ENCODE measurements at places on chromosomes 11 and 22.

GRCh38 chr11:126225295-126225665, 13.7 kb downstream of the FAM118B start:
- DNase-seq: no peak

DNA sequence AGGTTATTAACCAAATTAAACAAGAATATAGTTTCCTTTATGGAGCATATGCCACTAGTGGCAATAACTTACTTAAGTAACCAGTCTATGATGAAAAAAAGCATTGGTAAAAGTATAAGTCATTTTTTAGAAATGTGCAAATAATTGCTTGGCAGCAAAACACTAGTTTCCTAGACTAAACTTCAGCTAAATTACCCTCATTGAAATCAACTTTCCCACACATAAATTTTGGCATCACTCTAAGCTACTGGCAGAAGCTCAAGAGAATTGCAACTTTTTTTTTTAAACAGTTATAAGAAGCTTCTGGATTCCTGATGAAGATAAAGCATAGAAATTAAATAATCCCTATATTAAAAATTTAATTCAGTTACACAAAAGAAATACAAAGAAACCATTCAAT, 12.5 kb downstream of the CCDC34 start:
- no peak for DNase-seq

DNA sequence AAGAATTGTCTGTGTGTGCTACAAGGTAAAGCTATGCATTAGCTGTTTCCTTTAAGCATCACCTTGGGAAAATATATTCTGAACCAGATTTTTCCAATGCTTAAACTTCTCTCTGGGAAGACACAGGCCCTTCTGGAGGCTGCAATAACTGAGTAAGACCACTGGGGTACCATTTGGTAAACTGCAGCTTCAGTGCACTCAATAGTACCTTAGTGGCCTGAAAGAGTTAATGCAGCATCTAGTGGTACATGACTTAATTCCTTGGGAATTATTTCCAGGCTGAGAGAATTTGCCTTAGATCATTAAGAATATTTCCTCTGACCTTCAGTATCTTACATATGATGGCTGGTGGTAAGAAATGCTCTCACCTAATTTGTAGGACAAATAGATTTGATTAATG, 727.4 kb downstream of the DLG2 start:
- DNase-seq: no peak

- no peak for DNase-seq
Measured at GRCh38 chr22:42001121-42001520, 2.5 kb downstream of the WBP2NL start.

DNA sequence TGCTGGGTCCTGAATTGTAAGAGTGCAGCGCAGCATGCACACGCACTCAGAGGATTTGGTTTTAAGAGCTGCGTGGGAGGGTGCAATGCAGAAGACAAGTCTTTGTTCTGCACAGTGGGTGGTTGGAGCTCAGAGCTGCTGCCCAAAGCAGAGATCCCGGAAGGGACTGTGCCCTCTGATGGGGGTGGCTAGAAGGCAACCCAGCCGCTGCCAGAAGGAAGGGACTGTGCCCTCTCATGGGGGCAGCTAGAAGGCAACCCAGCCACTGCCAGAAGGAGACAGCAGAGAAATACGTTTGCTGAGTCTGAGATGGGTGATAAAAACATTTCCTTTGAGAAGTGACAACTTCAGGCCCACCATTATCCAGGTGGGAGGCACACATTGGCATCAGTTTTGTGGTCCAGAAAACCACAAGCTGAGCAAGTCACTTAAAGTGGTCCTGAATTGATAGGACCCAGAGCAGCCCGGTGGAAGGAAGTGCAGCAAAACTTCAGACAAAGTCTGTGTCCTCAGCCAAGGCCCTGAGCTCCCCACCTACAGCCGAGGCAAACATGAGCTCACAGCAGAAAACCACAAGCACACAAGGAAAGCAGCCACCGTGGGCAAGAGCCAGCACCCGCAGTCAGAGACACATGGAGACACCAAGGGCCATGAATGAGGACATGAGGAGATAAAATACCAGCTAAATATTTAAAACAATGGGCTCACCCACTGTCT, 4.3 kb downstream of the KRTAP5-6 start:
- DNase-seq: no peak

DNA sequence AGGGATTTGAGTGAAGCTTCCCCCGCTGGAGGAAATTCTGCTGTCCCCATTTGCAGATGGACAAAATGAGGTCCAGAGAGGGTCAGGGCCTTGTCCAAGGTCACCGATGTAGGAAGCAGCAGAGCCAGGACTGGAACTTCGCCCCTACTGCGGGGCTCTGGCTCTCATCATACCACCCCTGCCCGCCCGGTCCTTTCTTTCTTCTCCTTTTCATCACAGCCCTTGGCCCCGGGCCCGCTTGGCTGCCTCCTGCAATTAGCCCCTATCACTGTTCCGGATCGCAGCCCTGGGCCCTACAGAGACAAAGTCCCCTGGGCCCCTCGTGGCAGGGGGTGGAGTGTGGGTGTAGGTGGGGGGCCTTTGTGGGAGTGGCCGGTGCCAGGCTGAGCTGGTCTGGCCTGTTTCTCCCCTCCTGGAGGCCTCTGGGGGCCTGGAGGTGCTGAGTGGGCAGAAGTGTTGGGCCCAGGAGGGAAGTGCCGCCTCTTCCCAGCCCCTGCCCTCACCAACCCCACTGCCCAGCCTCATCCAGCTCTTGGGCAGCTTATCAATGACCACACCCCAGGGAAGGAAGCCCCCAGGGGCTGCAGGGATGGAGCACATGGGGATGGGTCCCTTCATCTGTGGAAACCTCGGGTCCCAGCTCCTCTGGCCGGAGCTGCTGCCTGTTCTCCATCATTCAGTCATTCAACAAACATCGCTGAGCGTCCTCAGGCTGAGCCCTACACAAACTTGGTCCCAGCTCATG, 3.4 kb downstream of the EMID1 start:
- no peak for DNase-seq

- DNase-seq: no peak
Measured at GRCh38 chr11:11445441-11446185, 92.6 kb upstream of the CSNK2A3 start.

DNA sequence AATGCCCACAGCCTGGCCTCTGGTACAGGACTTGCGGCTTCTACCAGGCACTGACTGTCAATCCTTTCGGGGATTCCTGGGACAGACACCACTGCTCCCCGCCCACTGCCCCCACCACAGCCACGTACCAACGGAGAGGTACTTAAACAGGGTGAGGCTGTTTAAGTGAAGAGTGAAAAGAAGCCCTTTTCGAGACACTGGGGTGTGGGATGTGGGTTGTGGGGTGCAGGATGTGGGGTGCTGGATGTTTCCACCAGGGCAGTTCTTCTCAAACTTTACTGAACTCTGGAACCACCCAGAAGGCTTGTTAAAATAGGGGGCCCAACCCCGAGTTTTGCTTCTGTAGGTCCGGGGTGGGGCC, 34.2 kb upstream of the PRR5 start:
- peak; percentile 37 for DNase-seq

DNA sequence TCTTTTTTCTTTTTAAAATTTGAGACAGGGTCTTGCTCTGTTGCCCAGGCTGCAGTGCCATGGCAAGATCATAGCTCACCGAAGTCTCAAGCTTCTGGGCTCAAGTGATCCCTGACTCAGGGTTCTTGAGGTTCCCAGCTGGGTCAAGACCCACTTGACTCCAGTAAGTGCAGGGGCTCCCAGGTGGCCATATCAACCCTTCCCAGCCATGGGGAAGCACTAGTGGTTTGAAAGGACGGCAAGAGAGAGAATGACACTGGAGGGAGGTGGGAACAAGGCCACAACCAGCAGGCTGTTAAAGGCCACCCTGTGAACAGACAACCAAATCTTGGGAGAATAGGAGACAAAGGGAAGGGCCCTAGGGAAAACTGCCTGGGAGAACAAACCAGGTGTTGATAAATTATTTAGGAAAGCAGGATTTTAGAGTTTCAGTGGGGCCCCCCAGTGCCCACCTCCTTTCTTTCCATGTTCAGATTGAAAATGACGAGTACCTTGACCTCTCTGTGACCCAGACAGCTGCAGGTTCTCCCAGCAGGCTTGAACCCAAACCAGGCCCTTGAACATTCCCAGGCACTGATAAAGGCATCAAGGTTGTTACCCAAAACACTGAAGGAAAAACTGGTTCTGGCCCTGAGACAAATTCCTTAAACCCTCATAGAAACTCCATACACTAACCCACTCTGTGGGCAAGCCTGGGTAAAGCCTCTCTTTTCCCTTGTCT, 28.8 kb downstream of the KLHL22 start:
- no peak for DNase-seq

DNA sequence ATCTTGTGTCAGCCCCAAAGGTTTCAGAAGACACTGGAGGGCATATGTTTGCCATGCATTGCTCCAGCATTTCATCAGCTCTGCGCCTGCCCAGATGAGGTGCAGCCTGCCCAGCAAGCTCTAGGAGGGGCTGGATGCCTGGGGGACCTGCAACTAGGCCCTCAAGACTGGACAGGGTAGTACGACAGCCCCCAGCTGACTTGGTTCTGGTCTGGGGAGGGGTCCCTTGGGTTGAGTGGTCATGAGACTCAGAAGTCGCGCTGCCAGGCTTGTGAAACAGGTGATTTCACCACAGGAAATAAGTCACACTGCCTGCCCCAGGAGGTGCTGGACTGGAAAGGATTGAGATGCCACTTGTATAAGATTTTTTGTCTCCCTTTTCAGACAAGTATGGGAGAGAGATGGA, 23.4 kb downstream of the TPBGL start:
- no peak for DNase-seq
